DMS153 (cell line): ENCODE measurements at places on chromosomes 11 and 22.

DNA sequence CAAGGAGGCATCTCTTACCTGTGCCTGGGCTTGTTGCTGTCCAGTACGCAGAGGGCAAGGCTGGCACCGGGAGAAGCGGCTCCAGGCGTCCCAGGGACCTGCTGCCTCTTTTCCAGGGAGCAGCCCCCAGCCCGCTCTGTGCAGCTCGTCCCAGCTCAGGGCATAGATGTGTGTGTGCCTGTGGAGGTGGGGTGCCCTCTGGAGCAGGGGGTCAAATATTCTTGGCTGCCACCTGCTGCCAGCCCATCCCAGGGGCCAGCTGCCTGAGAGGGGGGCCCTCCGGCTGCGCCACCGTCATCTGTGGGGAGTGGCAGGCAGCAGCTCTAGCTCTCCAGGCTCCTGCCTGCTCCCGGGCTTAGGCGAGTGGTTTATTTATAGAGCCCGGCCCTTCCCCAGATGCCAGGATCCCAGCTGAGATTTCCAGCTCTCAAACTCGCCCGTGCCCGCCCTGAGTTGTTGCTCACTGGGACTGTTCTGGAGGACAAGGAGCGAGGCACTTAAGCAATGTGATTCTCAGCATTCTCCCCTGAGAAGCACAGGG is 87.5 kb downstream of the RTL6 start:
- no peak for DNase-seq

- DNase-seq = no peak
These were observed 143.8 kb upstream of the NECTIN1 start for GRCh38 chr11:119872611-119873310.

- no peak for DNase-seq
These were observed 10.0 kb upstream of the NAV2 start for GRCh38 chr11:19702620-19703019.

DNA sequence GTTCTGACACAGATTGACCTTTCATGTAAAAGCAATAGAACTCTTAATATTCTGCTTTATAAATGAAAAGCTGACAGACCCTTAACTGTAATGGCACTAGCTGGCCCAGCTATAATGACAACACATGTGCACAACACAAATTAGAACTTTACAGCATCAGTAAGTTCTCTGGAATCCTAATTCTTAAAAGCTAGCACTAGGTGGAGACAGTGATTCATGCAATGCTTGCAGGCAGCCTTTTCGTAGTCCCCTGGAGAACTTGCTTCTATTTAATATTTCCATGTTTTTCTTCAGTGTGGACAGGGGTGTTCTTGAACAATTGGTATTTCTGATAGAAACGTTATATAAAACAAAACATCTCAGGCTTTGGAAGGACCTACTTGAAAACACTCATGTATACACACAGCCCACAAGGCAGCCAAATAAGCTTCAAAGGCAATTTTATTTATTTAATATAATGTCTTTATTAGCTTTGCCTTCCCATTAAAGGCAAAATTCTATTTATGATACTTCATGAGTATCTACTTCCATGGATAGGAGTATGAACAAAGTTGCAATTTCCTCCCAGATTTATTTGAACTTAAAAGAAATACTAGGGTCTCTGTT is 374.3 kb upstream of the MPPED2 start:
- DNase-seq = peak; percentile 13

GRCh38 chr11:65883786-65884715 is 4.2 kb downstream of the FIBP start:
- DNase-seq = no peak

- peak; percentile 23 for DNase-seq
These were observed 498.1 kb downstream of the TBC1D22A start for GRCh38 chr22:47260551-47260950.

GRCh38 chr11:86869966-86870570 is 69.7 kb downstream of the PRSS23 start:
- DNase-seq = no peak

GRCh38 chr11:5279471-5280090 is 9.8 kb upstream of the HBE1 start:
- DNase-seq = no peak

DNA sequence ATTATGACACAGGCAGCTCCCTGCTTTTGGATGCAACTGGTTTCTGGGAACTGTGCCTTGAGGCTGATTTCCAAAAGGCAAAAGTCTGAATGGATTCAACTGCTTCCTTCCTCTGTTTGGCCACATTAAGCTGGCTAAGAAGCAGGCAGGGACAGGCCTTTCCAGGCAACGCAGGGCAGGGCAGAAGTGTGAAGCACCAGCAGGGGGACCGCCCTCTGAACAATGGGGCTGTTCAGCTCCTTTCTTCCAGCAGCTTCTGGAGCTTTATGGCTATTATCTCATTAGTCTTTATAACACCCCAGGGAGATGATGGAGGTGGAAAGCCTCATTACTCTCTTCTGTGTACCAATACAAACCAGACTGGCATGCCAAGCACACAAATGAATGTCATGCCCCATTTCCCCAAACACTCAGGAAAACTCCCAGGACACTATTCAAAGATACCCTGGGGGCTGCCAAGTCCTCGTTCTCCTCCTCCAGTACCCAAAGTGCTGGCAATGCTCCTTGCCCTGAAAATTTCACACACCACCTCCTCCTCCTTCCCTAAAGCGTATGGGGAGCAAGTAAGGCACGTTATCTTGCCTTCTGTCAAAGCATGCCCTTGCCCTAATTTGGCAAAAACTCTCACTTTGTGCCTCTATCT is 21.3 kb downstream of the MORC2 start:
- DNase-seq = peak; percentile 36

GRCh38 chr11:70205049-70205725 is 2.1 kb downstream of the FADD start:
- DNase-seq = no peak

- no peak for DNase-seq
These were observed 7.5 kb downstream of the CPSF7 start for GRCh38 chr11:61422226-61422625.

- no peak for DNase-seq
These were observed 5.2 kb downstream of the SELENOO start for GRCh38 chr22:50205781-50206569.

DNA sequence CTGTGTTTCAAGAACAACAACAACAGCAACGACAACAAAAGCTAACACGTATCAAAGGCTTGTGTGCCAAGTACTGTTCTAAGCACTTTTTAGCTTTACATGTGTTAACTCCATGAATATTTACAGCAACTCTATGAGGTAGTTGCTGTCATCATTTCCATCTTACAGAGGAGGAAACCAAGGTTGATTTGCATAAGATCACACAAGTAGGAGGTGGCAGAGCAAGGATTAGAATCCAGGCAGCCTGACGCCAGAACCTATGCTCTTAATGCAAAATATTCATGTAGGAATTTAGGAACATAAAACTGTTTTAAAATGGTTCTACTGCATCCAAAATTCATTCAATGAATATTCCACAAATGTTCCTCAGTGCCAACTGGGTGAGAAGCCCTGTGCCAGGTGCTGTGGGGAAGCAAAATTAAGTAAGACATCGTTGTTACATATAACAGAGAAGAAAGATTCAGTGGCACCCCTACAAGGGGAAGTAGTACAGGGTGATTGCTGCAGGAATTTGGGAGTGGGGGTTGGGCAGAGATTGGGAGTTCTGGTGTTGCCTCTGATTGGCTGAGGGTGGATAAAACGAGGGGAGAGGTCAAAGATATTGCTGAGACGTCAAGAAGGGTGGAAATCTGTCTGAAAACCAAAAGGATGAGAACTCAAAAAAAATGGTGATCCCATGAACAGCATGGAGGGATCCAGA is 86.1 kb upstream of the ARHGAP20 start:
- DNase-seq = no peak

- DNase-seq = no peak
These were observed 2.2 kb downstream of the PAX6 start for GRCh38 chr11:31808721-31809540.

- DNase-seq = no peak
These were observed 42.7 kb downstream of the WEE1 start for GRCh38 chr11:9616042-9616675.

- no peak for DNase-seq
These were observed 132.2 kb upstream of the SESN3 start for GRCh38 chr11:95363164-95363563.

DNA sequence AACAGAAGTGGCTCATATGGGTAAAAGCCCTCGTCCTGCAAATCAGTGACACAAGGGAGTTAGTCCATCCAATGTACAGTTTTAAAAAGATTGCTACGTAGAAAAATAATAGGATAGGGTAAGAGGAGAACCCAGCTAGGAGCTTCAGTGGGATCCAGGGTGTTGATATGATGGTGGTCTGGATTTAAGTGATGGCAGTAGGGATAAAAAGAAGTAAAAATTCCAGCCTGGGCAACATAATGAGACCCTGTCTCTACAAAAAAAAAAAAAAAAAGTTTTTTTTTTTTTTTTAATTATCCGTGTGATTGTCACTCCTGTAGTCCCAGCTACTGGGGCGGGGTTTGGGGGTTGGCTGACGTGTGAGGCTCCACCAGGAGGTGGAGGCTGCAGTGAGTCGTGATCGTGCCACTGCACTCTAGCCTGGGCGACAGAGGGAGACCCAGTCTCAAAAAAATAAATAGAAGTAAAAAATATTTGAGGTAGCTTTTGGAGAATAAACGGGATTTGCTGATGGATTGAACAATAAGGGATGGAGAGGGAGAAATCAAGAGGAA is 7.0 kb upstream of the L3MBTL2 start:
- DNase-seq = peak; percentile 32

DNA sequence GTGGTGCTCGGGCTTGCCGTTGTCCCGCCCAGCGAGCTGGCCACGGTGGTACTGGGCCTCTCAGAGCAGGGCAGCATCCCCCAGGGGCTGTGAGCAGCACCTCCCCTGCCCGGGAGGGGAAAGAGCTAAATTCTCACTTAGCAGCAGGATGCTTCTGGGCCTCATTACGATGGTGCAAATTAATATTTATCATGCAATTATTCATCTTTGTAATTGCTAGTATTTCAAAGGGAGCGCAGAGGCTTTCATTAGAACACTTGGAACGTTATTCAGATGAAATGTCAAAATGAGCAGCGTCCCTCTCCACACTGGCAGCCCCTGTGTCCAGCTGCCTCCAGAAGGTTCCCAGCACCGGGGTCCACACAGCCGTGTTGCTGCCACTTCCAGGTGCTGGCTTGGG is 95.9 kb upstream of the PRR5 start:
- DNase-seq = no peak

DNA sequence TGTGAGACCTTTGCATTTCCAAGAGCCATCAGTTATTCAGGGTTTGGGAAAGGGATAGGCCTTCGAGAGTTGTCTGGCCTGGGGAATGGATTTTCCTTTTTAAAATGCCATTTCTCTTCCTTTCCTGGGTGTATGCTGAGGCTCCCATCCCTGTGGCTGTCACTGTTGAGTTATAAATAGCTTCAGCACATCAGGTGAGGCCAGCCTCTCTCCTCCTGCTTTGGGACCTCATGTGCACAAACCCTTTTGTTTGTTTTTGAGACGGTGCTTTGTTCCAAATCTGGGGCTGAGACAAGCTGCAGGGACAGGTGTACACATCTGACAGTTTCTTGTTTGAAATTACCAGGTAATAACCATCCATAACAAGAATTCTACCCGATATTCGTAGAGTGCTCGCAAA is 1.3 kb downstream of the TEF start:
- DNase-seq = no peak

DNA sequence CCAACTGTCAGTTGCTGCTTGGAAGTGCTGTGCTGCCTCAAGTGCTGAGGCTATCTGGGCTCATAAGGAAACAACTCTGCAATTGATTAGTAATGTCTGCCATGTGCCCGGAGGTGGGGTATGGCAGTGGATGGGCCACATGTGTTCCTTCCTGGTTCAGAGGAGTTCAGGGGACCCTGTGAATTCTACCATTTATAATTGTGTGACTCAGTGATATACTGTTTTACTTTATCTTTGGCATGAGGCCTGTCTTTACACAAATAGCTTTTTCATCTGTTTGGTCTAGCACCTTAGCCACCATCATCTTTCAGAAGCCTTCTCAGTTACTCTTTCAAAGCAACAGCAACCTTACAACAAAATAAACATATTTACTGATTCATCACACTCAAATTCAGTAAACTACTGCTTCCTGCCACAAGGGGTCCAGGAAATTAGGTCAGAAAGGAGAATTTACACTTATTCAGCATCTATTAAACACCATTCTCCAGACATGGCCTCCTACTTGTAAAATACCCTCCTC is 20.9 kb downstream of the DKK3 start:
- DNase-seq = no peak

- no peak for DNase-seq
These were observed 739.9 kb downstream of the FAM181B start for GRCh38 chr11:81993755-81994154.

GRCh38 chr11:134270250-134270714 is 5.9 kb upstream of the GLB1L3 start:
- no peak for DNase-seq

DNA sequence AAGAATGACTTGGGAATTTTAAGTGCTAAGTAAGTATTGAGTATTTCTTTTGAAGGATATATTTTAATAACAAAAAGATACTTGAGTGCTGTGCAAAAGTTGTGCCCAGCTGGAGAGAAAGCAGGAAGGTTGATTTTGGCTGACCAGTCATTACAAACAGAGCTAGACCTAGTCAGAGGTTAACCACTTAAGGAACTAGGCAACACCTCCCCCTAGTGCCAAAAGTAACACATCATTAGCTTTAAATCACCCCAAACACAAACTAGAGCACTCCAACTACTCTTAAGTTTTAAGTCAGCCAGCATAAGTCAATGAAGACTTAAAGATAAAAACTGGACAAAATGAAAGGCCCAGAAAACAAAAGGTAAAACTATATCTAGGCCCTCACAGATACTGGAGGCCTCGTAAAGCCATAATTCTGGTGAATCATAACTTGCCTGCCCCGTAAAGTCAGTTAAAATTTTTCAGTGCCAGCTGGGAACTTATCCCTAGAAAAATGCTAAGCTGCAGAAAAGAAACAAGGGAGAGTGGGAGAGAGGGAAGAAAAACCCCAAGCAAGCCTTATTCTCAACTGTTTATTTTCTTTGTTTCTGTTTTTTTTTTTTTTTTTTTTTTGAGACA is 4.6 kb downstream of the TMEM9B start:
- peak; percentile 33 for DNase-seq

DNA sequence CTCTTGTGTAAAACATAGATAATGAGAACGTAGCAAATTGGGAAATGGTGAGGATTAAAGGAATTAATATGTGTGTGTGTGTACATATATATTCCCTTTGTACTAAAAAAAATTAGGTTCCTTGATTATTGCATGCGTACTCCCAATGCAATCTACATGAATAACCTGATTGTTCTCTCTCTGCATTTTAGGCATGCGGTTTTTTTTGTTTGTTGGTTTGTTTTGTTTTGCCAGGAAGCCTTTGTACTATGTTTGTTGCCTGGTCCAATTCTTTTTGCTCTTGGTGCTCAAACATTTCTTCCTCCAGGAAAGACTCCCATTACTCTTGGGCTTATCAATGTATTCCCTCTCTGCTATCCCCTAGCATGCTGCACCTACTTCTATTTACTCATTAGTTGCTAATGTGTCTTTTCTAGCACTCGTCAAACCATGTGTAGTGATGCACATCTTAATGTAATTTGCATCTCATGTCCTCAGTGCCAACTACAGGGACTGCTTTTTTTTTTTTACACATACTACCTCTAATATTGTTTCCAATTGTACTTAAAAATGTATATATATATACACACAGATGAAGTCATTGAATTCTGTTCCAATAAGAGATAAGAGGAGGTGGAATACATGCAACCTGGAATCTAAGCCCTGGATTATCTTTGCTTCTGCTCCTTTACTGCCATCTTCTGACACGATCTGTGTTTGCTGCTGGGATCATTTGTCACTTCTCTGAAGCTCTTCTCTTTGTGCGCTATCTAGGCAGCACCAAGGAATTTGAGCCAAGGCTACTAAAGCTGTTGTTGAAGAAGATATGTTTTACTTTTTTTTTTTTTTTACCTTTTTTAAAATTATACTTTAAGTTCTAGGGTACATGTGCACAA is 197.2 kb upstream of the ANO3 start:
- no peak for DNase-seq
